ENCODE measurements at places on chromosomes 11 and 22.

DNA sequence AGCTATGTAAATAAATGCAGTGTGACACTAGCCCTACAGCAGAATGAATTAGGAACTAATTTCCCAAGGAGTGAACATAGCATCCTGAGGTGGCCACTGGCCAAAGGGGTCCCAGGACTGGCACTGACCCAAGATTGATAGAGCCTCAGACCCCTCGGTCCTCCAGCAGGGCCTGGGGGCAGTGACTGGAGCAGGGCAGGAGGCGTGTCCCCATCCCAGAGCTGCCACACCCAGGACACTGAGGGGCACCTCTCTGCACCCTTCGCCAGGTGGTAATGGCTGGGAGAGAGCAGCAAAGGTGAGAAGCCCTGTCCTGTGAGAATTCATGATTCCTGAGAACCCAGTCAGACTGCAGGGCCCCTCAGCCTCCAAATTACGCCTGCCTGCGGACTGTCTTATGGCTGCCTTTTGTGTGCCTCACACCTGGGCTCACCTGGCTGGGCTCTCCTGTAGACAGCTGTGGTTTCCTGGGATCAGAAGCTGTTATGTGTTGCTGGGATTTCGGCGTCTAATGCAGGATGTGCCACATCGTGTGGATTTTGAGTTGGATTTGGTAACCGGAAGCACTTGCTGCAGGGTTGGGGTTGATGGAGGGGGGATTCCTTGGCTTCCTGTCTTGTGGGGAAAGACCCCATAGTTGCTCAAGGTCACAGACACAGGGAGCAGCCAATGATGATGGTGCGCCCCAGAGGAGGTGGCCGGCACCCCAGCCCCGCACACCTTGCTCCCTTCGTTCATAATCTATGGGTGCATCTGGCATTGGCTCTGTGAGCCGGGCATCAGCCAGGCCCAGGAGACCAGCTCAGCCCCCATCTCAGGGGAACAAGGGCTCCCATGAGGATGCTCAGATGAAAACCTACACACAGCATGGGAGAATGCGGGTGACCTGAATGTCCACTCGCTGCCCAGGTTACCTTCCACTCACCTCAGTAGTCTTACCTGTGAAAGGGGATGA is 582.9 kb downstream of the BRD1 start:
- no peak for DNase-seq

DNA sequence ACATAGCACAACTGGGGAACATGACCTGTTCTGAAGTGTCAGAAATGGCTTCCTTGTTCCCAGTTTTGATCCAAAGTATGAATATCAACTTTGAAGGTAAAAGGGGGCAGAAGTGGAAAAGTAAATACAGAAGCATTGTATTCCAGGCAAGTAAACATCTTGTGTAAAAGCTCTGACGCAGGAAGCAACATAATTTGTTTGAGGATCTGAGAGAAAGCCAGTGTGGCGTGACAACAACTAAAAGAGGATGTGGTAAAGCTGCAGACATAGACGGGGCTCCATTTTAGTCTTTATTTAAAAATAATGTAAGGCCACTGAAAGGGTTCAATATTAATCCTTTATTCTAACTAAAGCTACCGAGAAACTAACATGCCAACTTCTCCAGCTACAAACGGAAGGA is 310.2 kb downstream of the DLG2 start:
- no peak for DNase-seq

- DNase-seq = no peak
These were observed 894.6 kb downstream of the METTL15 start for GRCh38 chr11:29002816-29003215.

- DNase-seq = no peak
These were observed 20.3 kb upstream of the MICAL2 start for GRCh38 chr11:12090061-12090591.

- DNase-seq = no peak
These were observed 10.4 kb downstream of the PACSIN2 start for GRCh38 chr22:43004362-43005035.

- DNase-seq = no peak
These were observed 26.2 kb upstream of the GAL start for GRCh38 chr11:68658097-68658496.

- DNase-seq = no peak
These were observed 26.7 kb downstream of the QSER1 start for GRCh38 chr11:32919338-32919737.

DNA sequence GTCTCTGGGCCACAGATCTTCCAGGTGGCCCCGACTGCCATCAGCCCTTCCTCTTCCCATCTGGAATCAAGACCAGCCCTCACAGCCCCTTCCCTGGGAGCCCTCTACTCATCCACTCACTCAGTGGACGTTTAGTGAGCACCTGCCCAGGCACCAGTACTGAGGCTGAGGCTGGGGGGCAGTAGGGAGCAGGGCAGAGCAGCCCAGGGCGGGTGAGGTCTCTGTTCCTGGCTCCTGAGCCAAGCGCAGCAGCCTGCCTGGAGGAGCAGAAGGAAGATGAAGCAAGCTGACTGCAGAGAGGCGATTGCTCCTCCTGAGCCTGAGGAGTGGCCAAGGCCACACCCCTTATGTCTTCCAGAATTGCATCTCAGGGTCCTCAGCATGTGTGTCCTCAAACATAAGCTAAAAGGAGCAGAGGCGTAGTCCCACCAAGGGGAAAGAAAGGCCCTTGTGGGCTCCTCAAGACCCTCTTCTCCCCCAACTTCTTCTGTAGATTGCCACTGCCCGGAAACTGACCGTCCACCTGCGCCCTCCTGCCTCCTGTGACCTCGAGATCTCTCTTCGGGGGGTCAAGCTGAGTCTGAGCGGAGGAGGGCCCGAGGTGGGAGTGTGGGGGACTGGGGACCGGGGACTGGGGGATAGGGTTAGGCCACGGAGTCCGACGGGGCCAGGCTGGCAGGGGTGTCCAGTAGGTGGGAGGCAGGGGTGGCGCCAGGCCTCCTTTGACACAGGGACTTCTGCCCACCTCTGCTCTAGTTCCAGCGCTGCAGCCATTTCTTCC is 5.8 kb downstream of the MAPK8IP2 start:
- DNase-seq = no peak

- no peak for DNase-seq
These were observed 56.6 kb upstream of the FDX1 start for GRCh38 chr11:110373051-110373702.

DNA sequence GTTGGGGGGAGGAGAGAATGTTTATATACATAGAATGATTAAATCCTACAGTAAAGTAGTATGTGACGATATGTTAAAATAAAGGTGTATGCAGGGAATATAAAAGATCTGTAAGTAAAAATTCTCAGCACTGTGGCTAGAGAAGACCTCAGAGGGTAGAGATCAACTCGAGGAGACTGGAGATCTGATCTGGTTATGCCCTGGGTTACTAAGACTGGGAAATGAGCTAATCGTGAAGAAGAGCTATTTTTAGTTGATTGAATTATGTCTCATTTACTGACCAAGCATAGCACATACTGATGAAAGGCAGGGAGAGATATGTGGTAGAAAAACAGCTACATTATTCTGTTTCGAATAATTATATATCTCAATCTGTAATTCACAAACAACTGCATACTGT is 42.8 kb upstream of the ALKBH3 start:
- no peak for DNase-seq

DNA sequence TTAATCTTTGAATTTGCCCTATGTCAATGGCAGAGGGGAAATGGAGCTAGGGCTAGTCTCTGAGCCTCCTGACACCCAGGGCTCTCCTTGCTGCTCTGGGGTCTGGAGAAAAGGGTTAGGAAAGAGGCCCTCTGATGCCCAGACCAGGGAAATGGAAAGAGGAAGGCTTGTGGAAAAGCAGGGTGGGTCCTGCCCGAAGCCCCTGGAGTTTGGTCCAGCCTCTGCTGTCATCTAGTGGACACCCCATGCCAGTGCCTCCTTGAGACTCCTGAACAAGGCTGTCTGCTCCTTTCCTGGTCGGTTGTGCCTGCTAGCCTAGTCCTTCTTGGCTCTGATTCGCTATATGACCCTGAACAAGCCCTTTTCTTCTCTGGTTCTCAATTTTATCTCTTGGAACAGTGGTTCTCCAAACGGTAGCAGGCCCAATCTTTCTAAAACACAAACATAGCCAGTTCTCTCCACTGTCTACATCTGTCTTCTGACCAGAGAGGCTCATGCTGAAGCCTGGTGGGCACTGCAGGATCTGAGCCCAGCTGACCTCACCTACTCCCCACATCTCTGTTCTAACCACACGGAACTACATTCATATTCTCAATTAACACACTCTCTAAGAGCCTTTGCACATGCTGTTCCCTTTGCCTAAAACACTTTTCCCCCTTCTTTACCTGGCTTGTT is 8.8 kb upstream of the PLA2G3 start:
- DNase-seq = no peak

GRCh38 chr22:35024364-35024692 is 41.6 kb upstream of the ISX start:
- no peak for DNase-seq

- no peak for DNase-seq
These were observed at the start of gene CNIH2 for GRCh38 chr11:66277471-66278362. Gene CNIH2, plus strand, starts transcription at chr11:66278175. Its CDS starts 282 bp downstream, at chr11:66278457.

DNA sequence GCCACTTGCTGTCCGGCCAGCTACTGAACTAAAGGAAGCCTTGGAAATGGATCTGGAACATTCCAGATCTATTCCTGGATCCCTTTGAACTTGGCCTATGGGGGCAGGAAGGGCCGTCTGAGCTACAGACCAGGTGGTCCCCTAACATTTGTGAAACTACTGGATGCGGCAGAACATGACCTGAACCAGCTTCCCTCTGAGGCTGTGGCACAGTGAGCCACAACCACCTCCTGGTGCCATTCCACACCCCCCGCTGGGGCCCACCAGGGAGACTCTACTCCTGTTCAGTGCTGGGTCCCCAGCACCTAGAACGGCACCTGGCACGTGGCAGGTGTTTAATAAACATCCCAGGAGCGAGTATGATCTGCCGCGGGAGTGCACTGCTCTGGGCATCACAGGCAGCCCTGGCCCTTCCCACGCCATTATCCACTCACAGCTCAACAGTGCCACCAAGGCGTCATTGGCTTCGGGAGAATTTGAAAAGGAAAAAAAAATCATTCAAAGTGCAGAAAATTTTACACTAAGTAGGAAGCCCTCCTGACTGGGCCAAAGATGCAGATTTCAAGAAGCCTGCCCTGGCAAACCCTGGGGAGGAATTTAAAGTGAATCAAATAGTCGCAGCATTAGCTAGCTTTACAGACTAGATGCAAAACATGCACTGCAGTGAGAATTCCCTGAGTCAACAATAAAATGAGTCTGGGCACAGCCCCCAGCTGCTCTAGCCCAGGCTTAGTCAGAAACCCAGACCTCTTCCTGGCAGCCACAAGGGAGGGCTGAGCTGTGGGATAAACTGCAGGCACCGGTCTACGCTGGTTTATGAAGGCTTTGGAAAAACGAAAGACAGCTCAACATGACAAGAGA is 14.3 kb upstream of the EFCAB6 start:
- DNase-seq = no peak

DNA sequence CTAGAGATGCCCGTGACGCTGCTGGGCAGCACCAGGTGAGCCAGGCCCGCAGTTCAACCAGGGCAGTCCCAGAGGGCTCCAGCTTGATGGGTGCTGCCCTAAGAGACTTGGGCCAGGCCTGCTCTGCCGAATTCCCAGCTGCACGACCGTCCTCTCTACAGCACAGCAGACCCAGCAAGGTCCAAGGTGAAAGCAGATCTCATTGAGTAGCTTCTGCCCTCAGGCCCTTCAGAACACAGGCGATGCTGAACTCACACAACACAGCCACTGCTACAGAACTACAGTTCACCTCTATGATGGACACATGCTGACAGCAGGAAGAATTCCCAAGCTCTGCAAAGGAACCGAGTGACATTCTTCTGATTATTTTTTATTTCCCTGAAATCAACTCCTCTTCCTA is 81.6 kb downstream of the MICAL3 start:
- DNase-seq = no peak

- no peak for DNase-seq
These were observed 171.9 kb upstream of the MPPED2 start for GRCh38 chr11:30758012-30758411.

- no peak for DNase-seq
These were observed 282.7 kb upstream of the CCDC179 start for GRCh38 chr11:23143022-23143421.

DNA sequence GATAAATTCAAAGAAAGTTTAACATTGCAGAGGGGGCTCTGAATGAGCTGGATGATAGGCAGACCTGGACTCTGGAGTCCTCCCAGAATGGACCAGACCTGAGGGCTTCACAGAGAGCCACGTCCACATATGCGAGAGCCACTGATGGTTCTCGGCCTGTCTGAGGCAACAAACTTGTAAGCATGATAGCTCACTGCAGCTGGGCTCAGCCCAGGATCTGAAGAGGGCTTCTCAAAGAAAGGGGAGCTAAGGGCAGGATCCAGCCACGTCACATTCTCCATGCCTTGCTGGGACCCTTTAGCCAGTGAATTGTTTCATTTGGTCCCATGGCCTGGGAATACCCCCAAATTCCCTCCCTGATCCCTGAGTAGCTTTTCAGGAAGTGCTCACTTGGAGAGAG is 98.9 kb downstream of the ATXN10 start:
- DNase-seq = no peak

DNA sequence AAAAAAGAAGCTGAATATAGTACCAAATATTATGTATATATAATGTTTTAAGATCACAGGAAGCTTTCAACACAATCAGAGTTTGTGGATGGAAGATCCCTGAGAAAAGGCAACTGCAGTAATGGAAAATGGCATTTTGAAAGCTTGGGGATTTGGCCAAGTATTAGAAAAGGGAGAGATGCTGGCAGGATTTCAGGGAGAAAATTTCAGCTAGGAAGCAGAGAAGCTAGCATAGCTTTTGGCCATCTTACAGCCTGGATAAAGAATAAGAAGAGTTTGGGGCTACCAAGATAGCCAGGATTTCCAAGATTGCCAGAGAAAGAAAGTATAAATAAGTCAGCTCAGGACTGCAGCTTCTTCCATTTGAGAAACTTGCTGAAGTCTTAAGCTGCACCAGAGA is 440.8 kb upstream of the LUZP2 start:
- no peak for DNase-seq

DNA sequence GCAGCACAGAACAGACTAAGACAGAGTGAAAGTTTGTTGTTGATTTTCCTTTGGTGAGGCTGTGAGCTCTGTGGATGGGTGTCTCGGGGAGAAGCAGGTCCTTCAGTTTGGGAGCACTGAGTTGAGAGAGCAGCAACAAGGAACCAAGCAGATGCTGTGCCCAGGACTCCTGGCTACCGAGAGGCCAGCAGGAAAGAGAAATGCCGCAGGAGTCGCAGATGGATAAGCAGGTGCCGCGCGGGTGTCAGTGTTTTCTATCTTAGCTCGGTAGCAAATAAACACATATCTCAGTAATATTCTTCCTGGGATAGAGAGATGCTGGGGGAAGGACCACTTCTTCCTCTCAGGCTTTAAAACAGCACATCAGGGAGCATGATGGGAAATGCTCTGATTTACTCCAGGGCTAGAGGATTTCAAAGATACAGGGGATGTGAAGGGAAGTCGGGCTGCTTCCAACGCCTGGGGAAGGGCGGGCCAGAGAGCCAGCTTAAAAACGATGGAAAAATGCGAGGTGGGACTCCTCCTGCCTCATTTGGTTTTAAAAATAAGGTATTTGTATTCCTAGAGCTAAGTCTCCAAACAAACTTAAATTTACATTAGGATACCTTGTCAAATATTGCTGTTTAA is 470.7 kb upstream of the B3GAT1 start:
- no peak for DNase-seq

Data from activated CD8-positive, alpha-beta memory T cell treated with anti-CD3 and anti-CD28 coated beads for 4 hours (primary cell).